ENCODE measurements at places on chromosomes 7 and 10.

DNA sequence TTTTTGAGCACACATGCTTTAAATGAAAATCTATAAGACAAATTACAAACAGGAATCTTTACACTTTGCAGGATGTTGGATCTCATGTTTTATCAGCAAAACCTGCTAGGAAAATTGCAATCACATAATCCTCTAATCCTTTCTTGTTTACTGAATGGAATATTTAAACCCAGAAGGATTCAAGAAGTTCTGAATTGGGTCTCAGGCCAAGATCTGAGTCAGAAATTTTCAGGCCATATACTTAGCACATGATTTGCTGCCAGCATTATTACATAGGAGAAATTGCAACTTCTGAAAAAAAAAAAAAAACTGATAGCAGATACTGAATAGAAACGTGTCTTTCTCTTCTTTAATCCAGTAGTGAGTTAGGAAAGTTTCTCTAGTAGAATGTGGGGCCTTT is 1005.3 kb upstream of the POT1 start:
- no peak for DNase-seq

DNA sequence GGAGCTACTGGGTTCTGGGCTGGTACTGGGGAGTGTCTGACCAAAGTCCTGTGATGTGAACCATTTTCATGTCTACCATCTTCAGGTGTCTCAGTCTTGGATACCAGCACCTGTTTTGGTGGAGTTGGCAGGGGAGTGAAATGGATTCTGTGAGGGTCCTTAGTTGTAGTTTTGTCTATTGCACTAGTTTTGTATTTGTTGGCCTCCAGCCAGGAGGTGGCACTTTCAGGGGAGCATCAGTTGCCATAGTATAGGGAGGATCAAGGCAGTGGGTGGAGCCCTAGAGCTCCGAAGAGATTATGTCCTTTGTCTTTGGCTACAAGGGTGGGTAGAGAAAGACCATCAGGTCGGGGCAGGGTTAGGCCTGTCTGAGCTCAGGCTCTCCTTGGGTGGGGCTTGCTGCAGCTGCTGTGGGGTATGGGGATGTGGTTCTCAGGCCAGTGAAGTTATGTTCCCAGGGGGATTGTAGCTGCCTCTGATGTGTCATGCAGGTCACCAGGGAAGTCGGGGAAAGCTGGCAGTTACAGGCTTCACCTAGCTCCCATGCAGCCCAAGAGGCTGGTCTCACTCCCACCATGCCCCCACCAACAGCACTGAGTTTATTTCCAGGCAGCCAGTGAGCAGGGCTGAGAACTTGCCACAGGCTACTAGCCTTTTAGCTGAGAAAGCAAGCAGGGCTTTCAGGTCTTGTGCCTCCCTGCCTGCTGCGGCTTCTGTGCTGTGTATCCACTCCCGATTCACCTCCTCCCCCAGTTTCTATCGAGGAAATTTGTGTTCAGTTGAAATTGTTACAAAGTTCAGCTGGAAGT is 153.1 kb downstream of the ZNF365 start:
- no peak for DNase-seq

DNA sequence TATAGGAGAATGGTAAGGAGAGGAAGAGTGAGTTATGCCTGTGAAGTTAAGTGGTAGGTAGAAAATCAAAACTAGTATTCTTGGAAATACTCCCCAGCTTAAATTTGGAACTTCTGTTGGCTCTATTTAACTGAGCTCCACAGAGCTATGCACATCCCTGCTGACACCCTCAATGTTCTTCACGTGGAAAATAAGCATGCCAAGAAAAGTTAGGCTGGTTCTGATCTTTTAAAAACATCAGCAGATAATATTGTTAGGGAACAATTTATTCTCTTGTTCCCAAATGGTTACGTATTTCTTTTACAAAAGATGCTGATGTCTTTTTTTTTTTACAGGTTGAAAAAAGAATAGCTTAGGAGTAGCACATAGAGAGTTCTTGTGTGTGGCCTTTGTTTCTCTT is 111.3 kb downstream of the MKLN1 start:
- DNase-seq: no peak

- DNase-seq: no peak
These were observed 283.3 kb upstream of the SEMA3A start for GRCh38 chr7:84477786-84478478.

DNA sequence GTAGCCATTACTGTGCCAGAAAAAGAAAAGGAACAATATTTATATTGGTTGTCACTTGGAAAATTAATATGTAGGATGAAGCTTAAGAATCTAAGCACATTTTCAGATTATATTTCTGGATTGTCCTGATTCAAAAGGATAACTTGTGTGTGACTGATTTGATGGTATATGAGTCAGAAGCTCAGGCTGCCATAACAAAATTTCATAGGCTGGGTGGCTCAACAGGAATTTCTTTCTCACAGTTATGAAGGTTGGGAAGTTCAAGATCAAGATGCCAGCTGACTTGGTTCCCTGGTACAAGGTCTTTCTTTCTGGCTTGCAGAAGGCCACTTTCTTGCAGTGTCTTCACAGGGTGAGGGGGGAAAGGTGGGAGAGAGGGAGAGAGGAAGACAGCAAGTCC is 108.5 kb downstream of the ST7 start:
- no peak for DNase-seq

Measured in frontal cortex (tissue), 4 donors.